ENCODE measurements at places on chromosomes 11 and 22. TPM values are rescaled to one million over a fixed set of nuclear protein-coding genes. Genes with fewer than 3 reads are reported as not detected.
A peak's percentile ranks its signal among the peaks of the same experiment; 100 is the strongest.

ADM2 gene
- total RNA-seq, result 3.3 TPM

MMP11 gene
- 2.2 TPM for total RNA-seq

CDON gene
- 1.6 TPM for total RNA-seq

DNA sequence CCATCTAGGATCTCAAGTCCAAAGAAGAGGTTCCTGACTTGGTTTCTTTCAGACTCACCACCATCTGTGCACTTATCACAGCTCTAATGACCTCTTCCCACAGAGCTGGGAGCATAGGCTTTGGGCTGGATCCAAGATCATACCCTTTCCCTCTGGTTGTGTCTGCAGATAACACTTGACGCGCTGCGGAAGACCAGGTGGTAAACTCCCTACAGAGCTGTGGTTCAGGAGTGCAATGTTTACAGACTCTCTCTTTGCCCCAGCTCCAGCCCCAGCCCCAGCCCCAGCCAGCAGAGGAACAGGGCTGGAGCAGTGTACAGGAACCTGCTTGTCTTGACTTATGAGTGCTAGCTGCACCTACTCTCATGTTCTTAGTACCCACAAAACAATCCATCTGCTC lies 274.4 kb upstream of the SYN3 start:
- DNase-seq, result no peak

- no peak for DNase-seq
Observed at GRCh38 chr11:117827521-117828511, 3.3 kb upstream of the FXYD2 start.

DNA sequence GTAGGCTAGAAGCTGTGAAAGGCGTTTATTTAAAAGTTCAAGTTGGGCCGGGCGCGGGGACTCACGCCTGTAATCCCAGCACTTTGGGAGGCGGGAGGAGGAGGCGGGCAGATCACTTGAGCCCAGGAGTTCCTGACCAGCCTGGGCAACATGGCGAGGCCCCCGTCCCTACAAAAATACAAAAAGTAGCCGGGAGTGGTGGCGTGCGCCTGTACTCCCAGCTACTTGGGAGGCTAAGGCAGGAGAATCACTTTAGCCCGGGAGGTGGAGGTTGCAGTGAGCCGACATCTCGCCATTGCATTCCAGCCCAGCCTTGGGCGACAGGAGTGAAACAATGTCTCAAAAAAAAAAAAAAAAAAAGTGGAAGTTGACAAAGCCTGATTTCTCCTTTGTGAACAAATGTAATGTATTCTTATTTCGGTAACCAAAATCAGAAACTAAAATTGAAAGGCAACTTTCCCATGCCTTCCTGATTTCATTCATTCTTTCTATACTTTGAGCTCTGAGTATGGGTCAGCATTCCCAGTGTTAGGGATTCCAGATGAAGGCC lies 825 bp downstream of the PTPMT1 start:
- no peak for DNase-seq

GRCh38 chr11:30257058-30257457 lies 26.2 kb downstream of the FSHB start:
- DNase-seq, result no peak

- DNase-seq, result peak; percentile 69
Observed at GRCh38 chr11:94020777-94021481, at the start of gene HEPHL1. HEPHL1 (plus strand) TSS chr11:94021354; CDS start chr11:94021369, 15 bp downstream.

GRCh38 chr11:70913715-70914231 lies 338.6 kb downstream of the SHANK2 start:
- no peak for DNase-seq

DNA sequence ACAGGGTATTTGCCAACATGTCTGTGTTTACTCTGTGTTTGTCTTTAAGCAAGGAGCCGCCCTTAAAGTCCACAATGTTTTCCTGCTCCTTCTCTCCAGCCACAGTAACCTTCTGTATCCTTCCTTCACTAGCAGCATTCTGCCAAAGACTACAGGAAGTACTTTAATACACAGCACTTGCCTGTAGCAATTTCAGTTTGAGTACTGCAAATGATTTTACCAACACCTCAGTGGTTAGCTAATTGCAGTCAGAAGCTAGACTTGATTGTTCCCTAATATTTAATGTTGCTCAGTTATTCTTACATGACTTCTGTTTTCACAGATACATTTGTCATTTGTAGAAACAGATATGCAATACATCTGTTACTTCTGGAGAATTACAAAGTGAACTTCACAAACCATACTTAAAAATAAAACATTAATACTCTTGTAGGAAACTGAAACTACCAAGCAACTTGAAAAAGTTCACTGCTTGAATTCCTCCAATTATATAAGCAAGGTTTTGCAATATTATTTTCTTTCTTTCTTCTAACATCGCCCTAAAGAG lies 69.1 kb downstream of the FCHSD2 start:
- peak; percentile 1 for DNase-seq

GRCh38 chr11:119373059-119373920 lies 8.2 kb downstream of the USP2 start:
- no peak for DNase-seq

DNA sequence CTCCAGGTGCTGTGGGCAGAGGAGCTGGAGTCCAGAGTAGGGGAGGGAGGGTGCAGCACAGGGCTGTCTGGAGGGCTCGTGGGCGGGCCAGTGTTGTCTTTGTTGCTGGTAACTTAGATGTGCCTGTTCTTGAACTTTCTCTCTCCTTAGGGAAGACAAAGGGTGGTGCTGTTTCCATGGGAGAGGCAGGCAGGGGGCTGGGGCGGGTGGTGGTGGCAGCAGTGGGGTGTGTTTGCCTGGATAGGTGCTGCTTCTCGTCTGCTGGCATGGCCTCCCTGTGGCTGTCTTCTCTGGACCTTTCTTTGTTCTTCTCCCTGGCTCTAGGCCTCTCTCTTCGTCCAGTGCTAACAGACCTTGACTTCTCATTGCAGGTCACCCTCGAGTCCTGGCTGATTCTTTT lies 8.5 kb downstream of the SIDT2 start:
- DNase-seq, result no peak

- DNase-seq, result peak; percentile 6
Observed at GRCh38 chr11:22787551-22788162, 41.9 kb downstream of the SVIP start.

DNA sequence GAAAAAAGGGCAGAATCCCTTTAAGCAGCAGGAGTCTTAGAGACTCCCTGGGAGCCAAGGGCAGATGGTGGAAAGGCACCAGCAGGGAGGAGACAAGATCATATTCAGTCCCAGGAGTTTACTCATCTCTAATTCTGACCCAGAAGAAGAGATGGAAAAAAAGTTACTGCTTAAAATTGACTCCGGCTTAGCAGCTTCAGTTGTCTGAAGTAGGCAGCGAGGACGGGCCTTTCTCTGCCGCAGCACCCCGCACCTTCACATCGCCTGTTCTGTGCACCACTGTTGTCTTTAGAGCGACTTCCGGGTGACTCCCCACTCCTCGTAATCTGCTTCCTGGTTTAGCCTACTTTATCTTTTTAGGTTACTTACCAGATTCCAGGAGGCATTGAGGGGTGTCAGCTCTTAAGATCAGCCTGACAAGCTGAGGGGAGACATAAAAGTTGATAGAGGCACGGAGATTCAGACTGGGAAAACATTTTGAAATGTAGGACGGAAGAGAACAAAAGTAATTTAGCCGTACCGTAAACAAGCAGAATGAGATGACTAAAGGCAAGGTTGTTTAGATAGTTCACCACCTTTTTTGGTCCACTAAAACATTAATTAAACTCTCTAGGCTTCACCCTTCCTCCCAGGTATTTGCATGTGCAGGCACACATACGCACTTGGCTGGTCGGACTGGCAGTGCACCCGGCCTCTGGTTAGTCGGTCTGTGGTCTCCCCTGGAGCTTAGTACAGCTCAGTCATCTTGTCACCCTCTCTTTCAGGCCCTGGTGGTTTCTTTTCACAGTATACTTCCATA lies 74.3 kb downstream of the CECR2 start:
- DNase-seq, result no peak
